ENCODE measurements at places on chromosomes 12 and 14. TPM values are rescaled to one million over a fixed set of nuclear protein-coding genes. Genes with fewer than 3 reads are reported as not detected.

DNA sequence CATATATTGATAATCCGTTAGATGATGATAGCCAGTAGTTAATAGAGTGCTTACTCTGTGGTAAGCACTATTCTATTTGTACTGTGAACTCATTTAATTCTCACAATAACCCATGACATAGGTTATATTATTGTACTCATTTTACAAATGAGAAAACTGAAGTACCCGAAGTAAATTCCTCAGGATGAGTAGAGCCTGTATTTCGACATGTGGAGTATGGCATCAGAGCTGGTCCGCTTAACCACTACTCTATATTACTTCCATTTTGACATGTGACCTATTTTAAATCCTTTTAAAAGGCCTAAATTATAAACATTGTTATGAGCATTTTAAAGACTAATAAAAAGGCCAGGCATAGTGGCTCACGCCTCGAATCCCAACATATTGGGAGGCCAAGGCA is 8.0 kb upstream of the RAP1B start:
- no peak for DNase-seq

KCNJ8 gene
- total RNA-seq, result 17.8 TPM

PA2G4 gene
- total RNA-seq, result 120 TPM

DNA sequence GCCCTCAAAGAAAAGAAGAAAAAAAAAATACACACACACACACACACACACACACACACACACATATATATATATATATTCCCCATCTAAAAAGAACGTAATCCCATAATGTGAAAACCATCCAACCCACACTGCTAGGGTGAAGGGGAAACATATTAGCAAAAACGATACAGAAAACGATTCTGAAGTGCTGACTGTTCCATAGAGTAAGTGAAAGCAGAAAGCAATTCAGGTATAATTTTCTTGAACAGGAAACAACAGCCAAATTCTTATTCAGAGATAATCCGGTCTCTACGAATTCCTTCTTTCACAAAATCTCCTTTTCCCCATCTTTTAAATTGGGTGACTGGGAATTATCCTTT is 393.5 kb downstream of the NOVA1 start:
- peak; percentile 4 for DNase-seq

DNA sequence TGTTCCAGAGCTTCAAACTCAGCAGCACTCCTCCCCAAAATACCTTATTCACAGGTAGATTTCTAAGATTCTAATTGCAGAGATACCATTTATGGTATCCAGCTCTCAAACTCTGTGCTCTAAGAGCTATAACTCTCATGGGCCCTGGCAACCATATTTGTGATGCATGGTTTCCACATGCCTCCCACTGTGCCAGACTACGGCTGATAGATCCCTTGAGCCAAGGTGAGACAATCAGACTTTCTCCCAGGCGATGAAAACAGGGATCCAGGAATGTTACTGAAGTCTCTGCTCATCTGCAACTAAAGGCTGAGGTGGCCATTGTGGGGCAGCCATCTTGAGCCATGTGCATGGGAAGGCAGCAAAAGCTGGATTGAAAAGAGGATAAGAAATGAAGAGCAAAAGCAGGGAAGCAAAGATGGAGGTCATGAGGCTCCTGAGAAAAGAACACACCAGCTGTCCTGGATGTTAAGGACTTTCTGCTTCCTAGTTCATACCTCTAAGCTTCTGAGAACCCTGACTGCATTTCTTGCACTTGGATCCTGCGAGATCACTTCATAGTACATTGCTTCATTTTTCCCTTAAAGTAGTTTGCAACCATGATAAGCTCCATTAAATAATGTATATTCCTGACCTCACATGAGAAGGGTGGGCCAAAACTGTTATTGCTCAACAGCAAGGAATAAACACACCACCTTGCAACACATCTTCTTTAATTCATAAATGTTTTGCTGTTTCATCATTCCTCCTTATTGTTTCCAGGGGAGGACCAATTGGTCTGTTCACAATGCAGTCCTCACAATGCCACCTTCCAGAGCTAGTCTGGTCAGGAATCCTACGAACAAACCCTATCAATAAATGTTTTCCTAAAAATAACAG is 5.4 kb downstream of the EGLN3 start:
- no peak for DNase-seq

GRCh38 chr12:22262309-22262708 is 72.2 kb downstream of the ST8SIA1 start:
- no peak for DNase-seq

GRCh38 chr12:1529862-1530591 is 64.4 kb downstream of the FBXL14 start:
- peak; percentile 72 for DNase-seq

DNA sequence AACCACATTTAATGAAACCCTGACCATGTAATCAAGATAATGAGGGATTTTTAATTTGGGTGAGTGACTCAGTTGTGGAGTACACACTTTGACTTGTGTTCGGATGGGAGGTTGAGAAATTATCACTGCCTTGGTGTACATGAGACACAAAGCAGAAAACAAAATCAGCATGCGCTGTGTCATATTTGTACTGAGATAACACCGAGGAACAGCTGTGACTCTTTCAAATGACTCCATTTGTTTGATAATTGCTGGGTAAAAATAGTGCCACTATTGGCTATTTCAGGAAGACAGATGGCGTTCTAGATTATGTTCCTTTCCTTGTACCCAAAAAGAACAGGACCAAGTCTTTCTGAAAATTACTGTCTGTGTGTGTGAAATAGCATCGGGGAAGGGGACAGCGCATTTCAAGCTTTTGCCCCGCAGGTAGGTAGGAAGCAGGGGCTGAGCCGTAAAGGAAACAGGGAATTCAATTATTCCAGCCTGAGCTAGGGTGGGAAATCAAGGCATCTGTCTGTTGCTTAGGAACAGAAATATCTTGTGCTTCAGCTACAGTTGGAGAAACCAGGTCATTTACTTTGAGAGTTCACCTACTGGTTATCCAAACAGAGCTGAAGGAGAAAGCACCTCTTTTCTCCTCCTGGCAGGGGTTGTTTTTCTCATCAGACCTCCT is 114.3 kb downstream of the SNAPC1 start:
- DNase-seq, result no peak

ARID4A gene
- 5.7 TPM for total RNA-seq

- DNase-seq, result no peak
These were observed 28.6 kb upstream of the BLTP3B start for GRCh38 chr12:100171248-100171647.

DNA sequence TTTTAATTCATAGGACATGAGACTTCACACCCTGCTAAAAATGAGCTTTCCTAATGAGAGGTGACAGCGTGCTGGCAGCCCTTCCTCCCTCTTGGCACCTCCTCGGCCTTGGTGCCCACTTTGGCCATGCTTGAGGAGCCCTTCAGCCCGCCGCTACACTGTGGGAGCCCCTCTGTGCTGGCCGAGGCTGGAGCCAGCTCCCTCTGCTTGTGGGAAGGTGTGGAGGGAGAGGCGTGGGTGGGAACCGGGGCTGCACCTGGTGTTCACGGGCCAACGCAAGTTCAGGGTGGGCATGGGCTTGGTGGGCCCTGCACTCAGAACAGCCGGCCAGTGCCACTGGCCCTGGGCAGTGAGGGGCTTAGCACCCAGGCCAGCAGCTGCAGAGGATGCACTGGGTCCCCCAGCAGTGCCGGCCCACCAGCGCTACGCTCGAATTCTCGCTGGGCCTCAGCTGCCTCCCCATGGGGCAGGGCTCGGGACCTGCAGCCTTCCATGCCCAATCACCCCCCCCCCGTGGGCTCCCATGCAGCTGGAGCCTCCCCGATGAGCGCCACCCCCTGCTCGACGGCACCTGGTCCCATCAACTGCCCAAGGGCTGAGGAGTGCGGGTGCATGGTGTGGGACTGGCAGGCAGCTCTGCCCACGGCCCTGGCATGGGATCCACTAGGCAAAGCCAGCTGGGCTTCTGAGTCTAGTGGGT is 22.7 kb upstream of the B4GALNT1 start:
- no peak for DNase-seq

ZFP36L1 gene
- total RNA-seq, result 88.0 TPM

FAM222A gene
- total RNA-seq, result 0.89 TPM

DNA sequence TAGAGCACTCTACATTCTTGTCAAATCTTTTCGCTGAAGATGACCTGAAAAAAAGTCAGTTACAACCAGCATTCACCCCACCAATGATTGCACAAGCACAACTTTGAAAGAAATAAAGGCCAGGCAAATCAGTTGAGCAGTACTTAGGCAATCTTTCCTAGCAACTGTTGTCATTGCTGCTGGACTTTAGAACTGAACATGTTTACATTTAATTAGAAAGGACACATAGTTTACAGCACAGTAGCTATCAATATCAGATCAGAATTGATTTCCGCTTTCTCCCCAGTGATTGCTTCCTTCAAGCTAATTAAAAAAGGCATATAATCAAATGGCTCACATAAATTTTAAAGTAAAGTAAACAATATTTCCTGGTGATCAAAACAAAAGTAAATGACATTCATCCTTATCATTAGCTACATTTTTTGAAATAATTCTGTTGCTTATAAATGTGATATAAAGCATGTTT is 128.4 kb downstream of the FOXA1 start:
- no peak for DNase-seq

MUCL1 gene
- total RNA-seq, result not detected

- peak; percentile 29 for DNase-seq
These were observed 205.4 kb downstream of the RASSF9 start for GRCh38 chr12:85630851-85631250.

DNA sequence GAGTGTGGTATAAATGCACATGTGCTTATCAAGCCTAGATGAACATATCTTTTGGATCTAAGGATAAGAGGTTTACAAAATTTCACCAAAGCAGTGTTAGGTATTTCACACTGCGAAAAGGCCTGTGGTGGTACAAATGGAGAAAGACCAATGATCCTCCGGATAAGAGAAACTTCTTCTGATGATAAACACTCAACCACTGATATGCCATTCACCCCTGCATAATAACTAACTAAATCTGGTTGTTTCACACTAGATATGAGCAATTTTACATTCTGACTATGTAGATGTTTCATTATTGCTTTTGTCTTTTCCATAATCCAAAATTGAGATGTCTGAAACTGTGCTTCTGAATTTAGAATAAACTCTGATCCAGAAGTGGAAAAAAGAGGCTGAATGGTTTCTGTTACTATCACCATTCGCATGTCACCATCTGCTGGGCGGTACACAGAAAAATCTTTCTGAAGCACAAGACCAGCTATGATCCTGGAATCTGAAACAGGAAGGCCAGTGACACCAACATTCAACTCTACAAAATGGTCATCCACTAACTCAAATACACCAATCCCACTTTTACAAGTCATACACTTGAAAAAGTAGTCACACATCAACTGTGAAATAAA is 1.3 kb downstream of the BBS10 start:
- DNase-seq, result peak; percentile 85

GRCh38 chr12:106245767-106246166 is 2.1 kb downstream of the CKAP4 start:
- peak; percentile 86 for DNase-seq

DNA sequence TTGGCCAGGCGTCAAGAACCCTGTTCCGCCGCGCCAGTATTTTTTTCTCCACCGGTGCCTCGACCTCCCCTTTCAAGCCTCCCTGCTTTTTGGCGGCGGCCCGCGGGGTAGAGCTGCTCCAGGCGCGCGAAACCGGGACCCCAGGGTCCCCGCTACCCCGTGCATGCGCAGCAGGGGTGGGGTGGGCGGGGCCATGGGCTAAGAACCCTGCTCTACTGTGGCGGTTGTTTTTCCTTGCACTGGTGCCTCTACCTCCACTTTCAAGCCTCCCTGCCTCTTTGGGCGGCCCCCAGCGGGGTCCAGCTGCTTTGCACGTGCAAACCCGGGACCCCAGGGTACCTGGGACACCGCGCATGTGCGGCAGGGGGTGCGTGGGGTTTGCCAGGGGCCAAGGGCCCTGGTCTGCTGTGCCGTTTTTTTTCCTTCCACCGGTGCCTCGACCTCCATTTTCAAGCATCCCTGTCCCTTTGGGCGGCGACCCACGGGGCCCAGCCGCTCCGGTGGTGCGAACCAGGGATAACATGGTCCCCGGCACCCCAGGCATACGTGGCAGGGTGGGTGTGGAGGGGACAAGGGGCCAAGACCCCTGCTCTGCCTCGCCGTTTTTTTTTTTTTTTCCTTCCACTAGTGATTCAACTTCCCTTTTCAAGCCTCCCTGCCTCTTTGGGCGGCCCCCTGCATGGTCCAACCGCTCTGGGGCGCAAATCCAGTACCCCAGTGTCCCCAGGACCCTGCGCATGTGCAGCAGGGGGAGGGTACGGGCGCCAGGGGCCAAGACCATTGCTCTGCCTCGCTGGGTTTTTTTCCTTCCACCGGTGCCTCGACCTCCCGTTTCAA is 326.8 kb downstream of the ALG10 start:
- no peak for DNase-seq

DNA sequence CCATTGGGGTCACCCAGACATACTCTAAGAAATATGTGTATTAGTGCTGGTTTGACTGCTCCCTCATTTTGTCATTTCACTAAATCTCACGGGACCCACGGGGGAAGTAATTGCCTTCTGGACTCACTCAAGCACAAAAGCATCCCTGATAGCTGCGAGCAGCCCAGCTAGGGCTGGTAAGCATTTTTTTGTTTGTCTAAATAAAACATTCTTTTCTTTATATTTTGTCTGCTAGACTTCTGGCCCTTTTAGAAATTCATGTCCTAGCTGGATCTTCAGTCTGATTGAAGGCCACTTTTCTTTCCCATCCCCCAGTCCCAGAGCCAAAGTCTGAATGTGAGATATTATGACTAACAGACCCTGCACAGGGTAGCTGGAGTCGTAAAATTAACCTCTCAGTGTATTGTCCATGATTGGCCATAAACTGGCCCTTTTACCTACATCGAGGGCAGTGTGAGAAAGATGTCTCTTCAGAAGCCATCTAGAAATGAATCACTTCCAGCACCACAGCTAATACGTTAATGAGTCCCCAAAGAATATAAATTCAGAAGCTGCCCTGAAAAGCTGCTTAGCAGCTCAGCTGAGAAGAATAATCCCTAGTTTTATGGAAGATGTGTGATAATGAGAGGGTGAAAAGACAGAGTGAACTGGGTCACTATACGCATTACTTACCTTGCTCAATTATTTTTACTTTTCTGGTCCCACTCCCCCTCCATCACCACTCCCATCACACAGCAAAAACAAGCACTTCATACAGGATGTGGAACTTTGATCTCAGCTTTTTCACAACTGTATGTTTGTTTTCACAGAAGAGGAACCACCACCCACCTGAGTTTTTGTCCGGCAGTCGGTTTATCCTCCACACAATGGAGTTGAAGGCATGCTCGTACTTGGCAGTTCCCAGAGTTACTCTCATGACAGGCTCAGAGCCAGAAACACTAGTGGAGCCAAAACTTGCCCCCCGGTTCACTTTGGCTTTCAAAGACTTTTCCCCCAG is 55.6 kb upstream of the GTF2A1 start:
- no peak for DNase-seq

PAH gene
- total RNA-seq, result not detected

- no peak for DNase-seq
These were observed 41.6 kb downstream of the RCOR1 start for GRCh38 chr14:102633906-102634595.

TAS2R50 gene
- not detected for total RNA-seq

DNA sequence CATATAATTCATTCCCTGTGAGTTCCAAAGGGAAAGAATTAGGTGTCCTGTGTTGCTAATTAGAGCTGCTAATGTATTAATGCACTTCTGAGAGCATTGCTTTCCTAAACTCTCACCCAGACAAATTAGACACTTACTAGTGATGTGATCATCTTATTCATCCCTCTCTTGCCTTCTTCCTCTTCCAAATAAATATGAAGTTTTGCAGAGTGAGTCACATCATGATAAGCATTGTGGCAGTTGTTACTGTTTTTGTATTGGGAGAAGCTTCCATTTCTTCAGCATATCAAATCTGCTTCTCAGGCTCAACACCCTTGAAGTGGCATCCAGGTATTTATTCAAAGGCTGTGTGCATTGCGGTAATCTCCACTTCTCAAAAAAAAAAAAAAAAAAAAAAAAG is 37.3 kb upstream of the E2F7 start:
- DNase-seq, result peak; percentile 80

GDF3 gene
- not detected for total RNA-seq
